ENCODE measurements at places on chromosomes 11 and 22. TPM values are rescaled to one million over a fixed set of nuclear protein-coding genes. Genes with fewer than 3 reads are reported as not detected.

The MISFA gene
- 10.7 TPM for total RNA-seq

- H3K36me3 ChIP-seq, result no peaks in the 10 kb centered on the region
- no peak overlapping the region for H3K27ac ChIP-seq
- no peaks in the 10 kb centered on the region for H3K4me1 ChIP-seq
- H3K4me3 ChIP-seq, result no peak overlapping the region
- peak; percentile 50 for DNase-seq
These were observed 16.6 kb upstream of the BCR start for GRCh38 chr22:23163665-23164064.

The HSPA8 gene
- 1,405 TPM for total RNA-seq

DNA sequence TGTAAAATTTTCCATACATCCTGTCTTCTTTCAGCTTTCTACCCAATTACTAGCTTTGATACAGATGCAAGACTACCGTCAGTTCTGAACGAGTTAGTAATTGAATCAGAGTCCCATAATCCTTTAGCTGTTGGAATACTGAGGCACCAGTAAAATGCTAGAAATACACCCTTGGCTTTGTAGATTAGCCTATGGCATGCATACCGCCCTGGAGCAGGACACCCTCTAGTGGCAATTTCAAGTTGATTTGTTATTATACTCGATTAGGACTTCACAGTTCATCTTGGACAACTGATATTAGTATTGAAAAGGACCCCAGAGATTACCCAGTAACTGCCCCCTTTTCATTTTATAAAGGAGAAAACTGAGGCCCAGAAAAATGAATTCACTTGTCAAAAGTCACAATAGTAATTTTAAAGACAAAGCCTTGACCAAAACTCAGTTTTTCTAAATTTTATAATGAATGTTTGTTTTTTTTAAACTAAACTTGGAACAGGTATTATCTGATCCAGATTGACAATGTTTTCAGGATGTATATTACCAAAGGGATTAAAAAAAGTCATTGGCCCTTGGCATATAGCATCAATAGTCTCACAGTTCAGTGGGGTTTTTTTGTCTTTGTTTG is 72.6 kb downstream of the HIPK3 start:
- H3K27ac ChIP-seq, result peak overlapping the region; percentile 31
- no peak for DNase-seq
- peaks cover 8% of the 10 kb centered on the region for H3K36me3 ChIP-seq
- H3K27me3 ChIP-seq, result no peaks in the 10 kb centered on the region
- no peak overlapping the region for H3K4me3 ChIP-seq

GRCh38 chr22:38284042-38284402 is 11.2 kb upstream of the TMEM184B start:
- H3K27ac ChIP-seq, result peak overlapping the region; percentile 75
- DNase-seq, result no peak
- peaks cover 7% of the 10 kb centered on the region for H3K36me3 ChIP-seq
- peaks cover 27% of the 10 kb centered on the region for H3K4me1 ChIP-seq
- H3K4me3 ChIP-seq, result no peak overlapping the region

- H3K4me1 ChIP-seq, result peaks cover 55% of the 10 kb centered on the region
- no peaks in the 10 kb centered on the region for H3K27me3 ChIP-seq
- no peak for DNase-seq
These were observed 7.9 kb upstream of the ADORA2A start for GRCh38 chr22:24419475-24419850.

DNA sequence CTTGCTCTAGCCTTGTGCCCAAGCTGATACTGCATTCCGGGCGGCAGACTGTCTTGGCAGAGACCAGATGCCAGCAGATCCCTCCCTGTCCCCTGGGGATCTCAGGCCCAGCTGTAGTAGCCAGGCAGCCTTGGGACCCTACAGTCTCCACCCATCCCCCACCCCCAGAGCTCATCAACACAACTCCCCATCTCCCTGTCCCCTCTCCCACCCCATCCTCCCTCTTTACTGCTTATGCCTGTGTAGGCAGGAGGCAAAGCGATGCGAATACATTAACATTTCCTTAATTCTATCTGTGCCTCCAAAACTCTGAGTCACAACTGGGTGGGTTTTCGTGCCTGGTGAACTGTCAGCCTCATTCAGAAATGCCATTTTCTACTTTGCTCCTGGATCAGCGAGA is 547.6 kb downstream of the BUD13 start:
- no peaks in the 10 kb centered on the region for H3K4me1 ChIP-seq
- no peak for DNase-seq
- no peaks in the 10 kb centered on the region for H3K36me3 ChIP-seq
- H3K27ac ChIP-seq, result no peak overlapping the region
- H3K27me3 ChIP-seq, result peaks cover 58% of the 10 kb centered on the region

DNA sequence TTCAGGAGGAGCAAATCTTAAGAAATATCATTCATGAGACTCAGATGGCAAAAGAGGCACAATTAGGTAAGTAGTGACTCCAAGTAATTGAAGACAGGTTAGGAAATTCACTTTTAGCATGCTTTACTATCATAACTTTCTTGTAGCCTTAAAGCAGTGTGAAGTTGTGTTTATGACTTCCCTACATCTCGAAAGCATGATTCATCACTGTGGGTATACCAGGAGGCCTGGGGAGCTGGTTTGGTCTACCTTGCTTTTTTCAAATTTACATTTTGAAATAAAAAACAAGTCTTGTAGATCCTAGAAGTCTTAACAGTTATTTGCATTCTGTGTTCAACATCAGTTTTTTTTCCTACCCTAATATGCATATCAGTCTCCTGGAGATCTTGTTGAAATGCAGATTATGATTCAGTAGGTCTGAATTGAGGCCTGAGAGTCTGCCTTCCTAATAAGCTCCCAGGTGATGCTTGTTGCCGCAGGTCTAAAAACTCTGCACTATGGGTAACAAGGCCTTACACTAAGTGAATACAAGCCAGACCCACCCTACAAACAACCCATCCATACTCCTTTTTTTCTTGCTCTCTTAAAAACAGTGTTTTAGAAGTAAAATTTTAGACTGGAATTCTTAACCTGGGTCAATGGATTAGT is 41.4 kb downstream of the TTC17 start:
- no peak overlapping the region for H3K4me3 ChIP-seq
- no peaks in the 10 kb centered on the region for H3K27me3 ChIP-seq
- no peak for DNase-seq
- peaks cover 96% of the 10 kb centered on the region for H3K36me3 ChIP-seq
- H3K27ac ChIP-seq, result no peak overlapping the region

- no peaks in the 10 kb centered on the region for H3K27me3 ChIP-seq
- H3K4me1 ChIP-seq, result peaks cover 7% of the 10 kb centered on the region
- H3K4me3 ChIP-seq, result no peak overlapping the region
- no peak overlapping the region for H3K27ac ChIP-seq
- H3K36me3 ChIP-seq, result no peaks in the 10 kb centered on the region
These were observed 7.4 kb downstream of the MAPK8IP1 start for GRCh38 chr11:45892856-45893255.

DNA sequence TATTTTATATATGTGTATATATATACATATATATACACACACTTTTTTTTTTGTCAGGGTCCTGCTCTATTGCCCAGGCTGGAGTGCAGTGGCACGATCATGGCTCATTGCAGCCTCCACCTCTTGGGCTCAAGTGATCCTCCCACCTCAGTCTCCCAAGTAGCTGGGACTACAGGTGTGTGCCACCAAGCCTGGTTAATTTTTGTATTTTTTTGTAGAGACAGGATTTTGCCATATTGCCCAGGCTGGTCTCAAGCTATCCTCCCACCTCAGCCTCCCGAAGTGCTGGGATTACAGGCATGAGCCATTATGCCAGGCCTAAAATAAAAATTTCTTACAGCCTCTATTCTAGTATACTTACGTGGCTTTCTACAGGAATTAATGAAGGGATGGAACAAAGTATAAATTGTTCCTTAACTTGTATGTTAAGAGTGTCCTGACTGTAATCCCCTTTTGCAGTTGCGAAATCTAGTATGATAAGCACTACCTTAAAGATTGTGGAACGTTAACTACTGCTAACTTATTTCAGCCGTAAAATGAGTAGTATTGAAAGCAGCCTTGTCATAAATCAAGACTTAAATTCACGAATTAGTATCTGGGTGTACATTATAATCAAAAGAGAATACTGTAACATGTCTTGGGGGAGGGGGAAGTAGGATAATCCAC is 2.1 kb downstream of the TRAF6 start:
- DNase-seq, result no peak
- H3K4me3 ChIP-seq, result peak overlapping the region; percentile 88
- H3K27ac ChIP-seq, result peak overlapping the region; percentile 97
- H3K27me3 ChIP-seq, result no peaks in the 10 kb centered on the region

The LDHAL6A gene
- not detected for total RNA-seq

- no peaks in the 10 kb centered on the region for H3K36me3 ChIP-seq
- H3K4me1 ChIP-seq, result peaks cover 9% of the 10 kb centered on the region
- H3K4me3 ChIP-seq, result no peak overlapping the region
- H3K27ac ChIP-seq, result no peak overlapping the region
- no peaks in the 10 kb centered on the region for H3K27me3 ChIP-seq
- DNase-seq, result no peak
These were observed 52.7 kb upstream of the MYEOV start for GRCh38 chr11:69241075-69241740.

The CD3E gene
- 0.60 TPM for total RNA-seq

The SYNGR1 gene
- total RNA-seq, result 37.7 TPM

DNA sequence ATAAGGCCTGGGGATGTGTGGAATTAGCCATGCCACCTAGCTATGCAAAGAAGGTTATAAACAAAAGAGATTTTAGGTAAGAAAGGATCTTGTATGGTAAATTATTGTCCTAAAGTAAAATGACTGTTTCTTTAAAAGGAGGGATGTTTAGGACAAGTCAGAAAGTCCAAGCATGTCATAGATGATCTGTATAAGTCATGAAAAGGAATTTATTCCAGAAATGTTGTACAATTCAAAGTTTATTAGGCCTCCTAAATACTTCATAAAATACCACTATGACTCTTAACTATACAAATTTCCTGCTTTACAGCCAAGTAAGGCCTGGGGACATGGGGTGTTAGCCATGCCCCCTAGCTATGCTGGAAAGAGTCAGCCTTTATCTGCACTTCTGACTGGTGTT is 22.7 kb downstream of the OR5A2 start:
- H3K4me3 ChIP-seq, result no peak overlapping the region
- DNase-seq, result no peak
- H3K36me3 ChIP-seq, result no peaks in the 10 kb centered on the region
- H3K27me3 ChIP-seq, result no peaks in the 10 kb centered on the region
- H3K4me1 ChIP-seq, result no peaks in the 10 kb centered on the region
- no peak overlapping the region for H3K27ac ChIP-seq

The KCNJ1 gene
- not detected for total RNA-seq

The CCDC87 gene
- 0.41 TPM for total RNA-seq
